ENCODE measurements at places on chromosomes 4 and X.

DNA sequence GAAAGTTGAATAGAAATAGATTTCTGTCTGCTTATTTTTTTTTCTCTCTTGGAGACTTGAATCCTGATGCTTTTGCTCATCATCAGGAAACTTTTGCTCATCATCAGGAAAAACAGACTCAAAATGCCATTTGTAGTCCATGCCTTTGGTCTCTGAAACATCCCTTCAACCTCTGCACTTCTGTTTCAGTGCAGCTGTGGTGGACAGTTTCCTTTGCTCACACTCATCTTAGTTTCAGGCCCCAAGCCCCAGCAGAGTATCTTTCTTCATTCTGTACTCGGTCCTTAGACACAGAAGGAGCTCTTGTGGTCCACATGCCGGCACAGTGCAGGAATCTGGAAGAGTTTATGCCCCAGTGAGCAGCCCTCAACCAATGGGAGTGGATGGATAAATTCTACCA lies 337.9 kb downstream of the PPP3CA start:
- DNase-seq: no peak

DNA sequence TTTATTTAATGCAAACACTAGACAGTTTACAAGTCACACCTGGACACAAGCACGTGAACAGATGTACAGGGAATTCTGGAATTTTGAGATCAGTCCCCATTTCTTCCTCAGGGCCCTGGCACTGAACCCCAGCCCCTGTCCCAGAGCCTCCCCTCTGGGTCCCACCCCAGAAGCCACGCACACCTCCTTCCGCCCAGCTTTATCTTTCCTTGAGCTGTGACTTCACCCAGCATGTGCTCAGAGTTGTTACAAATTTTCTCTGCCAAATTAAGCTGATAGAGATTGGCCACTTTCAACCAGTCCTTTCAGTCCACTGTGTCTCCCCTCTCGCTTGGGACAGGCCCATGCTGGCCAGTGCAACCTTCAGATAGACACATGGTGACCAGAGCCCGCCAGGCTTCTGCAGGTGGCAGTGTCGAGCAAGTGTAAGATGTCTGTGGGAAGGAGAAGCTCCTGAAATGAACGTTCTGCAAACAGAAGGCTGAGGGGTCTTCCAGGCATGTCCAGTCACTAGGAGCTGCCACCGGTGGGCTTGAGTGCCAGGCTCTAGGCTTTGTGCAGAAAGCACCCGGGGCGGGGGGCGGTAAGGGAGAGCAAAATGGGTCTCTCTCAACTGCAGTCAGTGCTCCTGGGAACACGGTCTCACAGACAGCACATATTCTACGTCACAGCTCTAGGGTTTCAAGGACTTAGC lies 73.3 kb downstream of the MTMR1 start:
- DNase-seq: no peak

DNA sequence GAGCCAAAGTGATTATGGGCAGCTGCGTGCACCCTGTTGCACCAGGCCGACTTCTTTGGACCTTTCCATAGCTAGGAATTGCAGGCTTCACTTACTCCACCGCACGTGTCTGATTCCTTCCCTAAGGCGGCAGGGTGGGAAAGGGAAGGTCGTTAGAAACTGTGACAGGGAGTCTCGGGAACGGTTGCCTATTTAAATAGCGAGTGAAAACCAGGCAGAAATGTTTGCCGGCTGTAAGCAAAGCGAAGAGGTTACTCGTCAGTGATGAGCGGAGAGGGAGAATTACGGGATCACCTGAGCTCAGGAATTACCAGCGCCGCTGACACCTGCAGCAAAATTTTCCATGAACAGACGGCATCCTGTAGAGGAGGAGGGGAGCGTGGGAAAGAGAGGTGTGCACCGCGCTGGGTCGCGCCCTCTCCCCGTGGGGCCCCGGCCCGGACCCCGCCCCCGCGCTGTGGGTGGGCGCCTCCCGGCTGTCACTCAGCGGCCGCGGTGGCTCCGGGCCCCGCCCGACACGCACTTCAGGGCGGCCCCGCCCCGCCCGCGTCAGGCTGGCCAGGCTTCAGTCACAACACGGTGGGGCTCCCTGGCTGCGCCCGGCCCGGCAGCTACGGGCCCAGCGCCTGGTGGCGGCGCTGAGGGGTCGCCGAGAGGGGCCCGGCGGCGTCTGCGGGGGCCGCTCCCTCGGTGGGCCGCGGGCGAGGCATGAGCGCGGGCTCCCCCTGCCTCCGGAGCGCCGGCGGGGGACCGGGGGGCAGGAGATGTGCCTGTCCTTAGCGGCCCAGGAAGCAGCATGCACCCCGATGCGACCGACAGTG lies at the start of gene SNX25:
Gene SNX25 (plus strand): TSS at position 568 of the 821 bp plus-strand sequence. CDS start 229 bp downstream, at position 797.
- peak; percentile 66 for DNase-seq

GRCh38 chrX:78754917-78755316 lies 7.4 kb downstream of the LPAR4 start:
- no peak for DNase-seq

DNA sequence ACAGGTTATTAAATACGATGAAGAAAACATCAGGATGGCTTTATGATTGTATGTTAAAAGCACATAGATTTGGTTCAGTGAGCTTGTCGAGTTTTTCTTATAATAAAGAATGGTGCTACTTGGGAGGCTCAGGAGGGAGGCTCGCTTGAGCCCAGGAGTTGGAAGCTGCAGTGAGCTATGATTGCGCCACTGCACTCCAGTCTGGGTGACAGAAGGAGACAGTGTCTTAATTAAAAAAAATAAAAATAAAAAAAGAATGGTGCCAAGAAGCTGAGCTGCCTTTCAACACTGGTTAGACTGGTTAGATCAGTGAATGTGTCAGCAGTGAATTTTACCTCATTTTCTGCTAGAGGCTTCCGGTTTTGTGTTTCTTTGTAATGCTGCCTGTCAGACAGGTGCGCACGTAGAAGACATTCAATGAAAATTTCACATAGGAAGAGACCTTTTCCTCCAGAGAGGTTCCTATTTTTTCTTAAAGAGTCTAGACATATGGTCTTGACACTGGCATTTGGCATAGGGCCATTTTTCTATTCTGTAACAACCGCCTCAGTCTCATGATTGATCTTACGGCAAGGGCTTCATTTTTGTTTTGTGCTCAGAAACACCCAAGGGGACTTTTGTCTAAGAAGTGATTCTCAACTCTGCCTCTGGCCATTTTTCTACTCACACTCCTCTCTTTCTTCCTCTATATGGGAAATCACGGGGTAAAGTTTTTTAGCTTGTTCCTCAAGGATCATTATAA lies 15.0 kb upstream of the ARSF start:
- DNase-seq: no peak

DNA sequence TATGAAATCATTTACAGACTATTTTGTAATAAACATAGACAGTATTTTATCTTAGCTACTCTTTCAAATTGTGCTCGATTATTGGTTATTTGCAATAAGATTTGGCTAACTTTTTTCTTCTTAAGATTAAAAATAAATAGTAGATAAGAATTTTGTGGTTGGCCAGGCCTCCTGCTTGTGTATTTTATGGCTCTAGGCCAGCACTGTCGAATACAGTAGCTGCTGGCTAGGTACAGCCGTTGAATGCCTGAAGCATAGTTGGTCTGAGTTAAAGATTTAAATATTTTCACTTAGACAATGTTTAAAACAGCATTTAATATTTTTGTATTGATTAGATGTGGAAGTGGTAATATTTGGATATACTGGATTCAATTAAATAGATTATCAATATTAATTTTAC lies 481.0 kb downstream of the SPRY1 start:
- DNase-seq: no peak

GRCh38 chr4:16248605-16249004 lies 22.3 kb upstream of the TAPT1 start:
- no peak for DNase-seq

GRCh38 chrX:133608406-133608805 lies 193.1 kb upstream of the GPC4 start:
- DNase-seq: no peak

DNA sequence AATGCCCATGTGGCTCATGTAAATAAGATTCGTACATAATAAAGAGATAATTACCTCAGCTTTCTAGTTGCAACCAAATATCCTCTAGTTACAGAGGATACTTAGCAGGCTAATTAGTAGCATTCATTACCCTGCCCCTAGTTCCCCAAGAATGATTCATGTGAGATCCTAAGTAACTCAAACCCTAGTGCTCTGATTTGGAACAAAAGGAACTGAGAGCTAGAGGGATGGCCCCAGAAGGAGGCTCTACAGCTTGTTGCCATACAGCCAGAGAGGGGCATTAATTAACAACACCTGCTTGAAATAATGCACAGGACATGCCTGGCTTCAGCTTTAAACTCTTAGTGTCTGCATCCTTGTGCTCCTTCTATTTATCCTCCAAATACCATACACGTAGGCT lies 32.6 kb upstream of the CBR4 start:
- DNase-seq: no peak

DNA sequence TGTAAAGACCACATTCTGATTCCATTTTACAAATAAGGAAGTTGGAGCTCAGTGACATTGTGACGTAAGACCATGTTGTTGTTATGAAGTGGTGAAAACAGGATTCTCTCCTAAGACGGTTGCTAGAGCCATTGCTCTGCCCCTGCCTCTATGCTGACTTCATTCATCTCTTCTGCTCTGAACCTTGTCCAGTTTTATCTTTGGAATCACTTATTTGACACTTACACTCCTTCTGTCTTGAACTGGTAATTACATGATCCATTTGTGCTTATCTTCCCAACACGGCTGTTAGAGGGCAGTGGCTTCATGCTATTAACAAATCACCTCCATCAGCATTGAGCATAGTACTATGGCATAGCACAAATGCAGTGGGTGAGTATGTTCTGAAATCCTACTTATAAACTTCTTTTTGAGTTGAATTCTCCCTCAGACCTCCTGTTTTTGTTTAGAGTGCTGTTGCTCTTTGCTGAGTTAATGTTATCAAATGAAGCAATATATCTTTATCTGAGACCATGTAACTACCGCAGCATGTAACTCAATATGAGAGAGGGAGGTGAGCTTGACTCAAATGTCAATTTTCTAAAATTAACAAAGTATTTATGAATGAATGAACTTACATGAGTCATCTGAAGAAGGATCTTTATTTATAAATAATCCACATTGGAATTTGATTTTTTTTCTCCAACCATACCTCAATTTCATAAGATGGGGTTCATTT lies 177.8 kb downstream of the RASL11B start:
- no peak for DNase-seq

GRCh38 chrX:6856471-6856870 lies 291.0 kb upstream of the STS start:
- DNase-seq: no peak

- no peak for DNase-seq
These were observed 70.8 kb downstream of the HHIP start for GRCh38 chr4:144716778-144717177.

GRCh38 chrX:26581091-26581490 lies 365.1 kb downstream of the MAGEB5 start:
- no peak for DNase-seq

GRCh38 chr4:73606465-73606974 lies 13.7 kb downstream of the RASSF6 start:
- DNase-seq: no peak

- no peak for DNase-seq
These were observed 719.2 kb downstream of the FSTL5 start for GRCh38 chr4:161444626-161445025.

DNA sequence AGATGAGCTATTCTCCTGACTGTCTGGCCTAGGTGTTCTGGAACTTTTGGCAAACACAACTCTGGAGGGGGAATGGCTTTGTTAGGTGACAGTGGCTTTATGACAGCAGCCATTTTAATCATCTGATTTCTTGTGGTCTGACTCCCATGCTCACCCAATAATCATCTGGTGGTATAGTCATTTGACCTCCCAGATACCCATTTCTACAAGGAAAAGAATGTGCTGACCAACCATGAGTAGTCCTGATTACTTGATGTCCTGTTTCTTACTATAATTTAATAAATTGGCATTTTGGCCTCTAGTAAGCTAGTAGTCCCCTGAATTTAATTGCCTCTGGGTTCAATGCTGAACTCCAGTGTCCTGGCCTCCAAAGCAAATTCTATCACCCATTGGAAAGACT lies 109.9 kb upstream of the DUSP21 start:
- no peak for DNase-seq

GRCh38 chr4:42638993-42639392 lies 17.9 kb downstream of the ATP8A1 start:
- no peak for DNase-seq

- DNase-seq: no peak
These were observed 17.2 kb upstream of the COL25A1 start for GRCh38 chr4:109319684-109320083.

DNA sequence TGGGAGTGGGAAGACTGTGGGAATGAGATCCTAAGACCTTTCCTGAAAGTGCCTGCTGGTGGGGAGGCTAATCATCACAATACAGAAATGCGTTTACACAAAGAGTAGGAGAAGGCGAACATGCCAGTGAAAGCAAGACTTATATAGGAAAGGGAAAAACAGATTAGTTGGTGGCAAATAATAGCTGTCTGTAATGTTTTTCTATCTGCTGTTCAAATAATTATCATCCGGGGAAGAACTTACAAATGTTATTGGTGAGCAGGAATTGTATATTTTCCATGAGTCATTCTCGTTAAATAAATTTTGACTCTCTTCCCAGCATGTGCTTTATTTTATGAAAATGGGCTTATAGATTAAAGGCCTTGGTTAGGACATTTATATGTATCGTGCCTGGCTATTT lies 196.5 kb downstream of the ARHGAP10 start:
- peak; percentile 51 for DNase-seq

DNA sequence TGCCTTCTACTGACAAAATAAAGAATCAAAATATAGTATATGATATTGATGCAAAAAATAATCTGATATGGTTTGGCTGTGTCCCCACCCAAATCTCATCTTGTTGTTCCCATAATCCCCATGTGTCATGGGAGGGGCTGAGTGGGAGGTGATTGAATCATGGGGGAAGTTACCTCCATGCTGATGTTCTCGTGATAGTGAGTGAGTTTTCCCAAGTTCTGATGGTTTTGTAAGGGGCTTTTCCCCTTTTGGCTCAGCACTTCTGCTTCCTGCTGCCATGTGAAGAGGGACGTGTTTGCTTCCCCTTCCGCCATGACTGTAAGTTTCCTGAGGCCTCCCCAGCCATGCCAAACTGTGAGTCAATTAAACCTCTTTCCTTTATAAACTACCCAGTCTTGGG lies 70.2 kb downstream of the TMEM165 start:
- no peak for DNase-seq
